ENCODE measurements at places on chromosomes 2 and 18. TPM values are rescaled to one million over a fixed set of nuclear protein-coding genes. Genes with fewer than 3 reads are reported as not detected.

SETBP1 gene
- polyA plus RNA-seq = 31.0 TPM

ABCG5 gene
- polyA plus RNA-seq = 0.75 TPM

MSGN1 gene
- polyA plus RNA-seq = not detected

SULT1C4 gene
- polyA plus RNA-seq = 47.4 TPM

BMP10 gene
- not detected for polyA plus RNA-seq

DSG3 gene
- polyA plus RNA-seq = not detected

IL36RN gene
- not detected for polyA plus RNA-seq

ANKRD29 gene
- polyA plus RNA-seq = 1.1 TPM

KCNK3 gene
- 1.4 TPM for polyA plus RNA-seq

REG1B gene
- not detected for polyA plus RNA-seq

KIAA1328 gene
- polyA plus RNA-seq = 8.5 TPM

EGR4 gene
- polyA plus RNA-seq = not detected

C2orf15 gene
- polyA plus RNA-seq = 9.6 TPM

EFHD1 gene
- polyA plus RNA-seq = 77.2 TPM

CAVIN2 gene
- polyA plus RNA-seq = 37.8 TPM

GAREM1 gene
- polyA plus RNA-seq = 31.7 TPM

Measured in renal pelvis (tissue), 12 donors.